NCI-H1092 treated with DMSO at 0.1 percent for 48 hours (cell line): ENCODE measurements at places on chromosomes 12 and 14.

DNA sequence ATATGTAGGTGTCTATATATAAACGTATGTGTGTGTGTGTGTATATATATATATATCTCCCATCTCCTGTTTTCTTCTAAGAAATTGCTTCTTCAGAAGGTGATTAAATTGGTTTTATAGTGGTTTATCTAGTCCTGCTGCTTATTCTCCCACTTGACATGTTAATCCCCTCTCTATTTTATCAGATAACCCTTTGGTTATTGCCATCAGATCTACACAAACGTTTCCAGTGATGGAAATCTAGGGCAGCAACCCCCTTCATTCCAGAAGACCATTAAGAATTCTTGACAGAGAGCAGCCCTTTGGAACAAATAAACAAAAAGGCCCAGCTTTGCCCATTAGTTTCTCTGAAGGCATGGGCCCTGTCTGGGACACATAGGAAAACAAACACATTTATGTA is 34.2 kb upstream of the YARS2 start:
- DNase-seq = no peak

DNA sequence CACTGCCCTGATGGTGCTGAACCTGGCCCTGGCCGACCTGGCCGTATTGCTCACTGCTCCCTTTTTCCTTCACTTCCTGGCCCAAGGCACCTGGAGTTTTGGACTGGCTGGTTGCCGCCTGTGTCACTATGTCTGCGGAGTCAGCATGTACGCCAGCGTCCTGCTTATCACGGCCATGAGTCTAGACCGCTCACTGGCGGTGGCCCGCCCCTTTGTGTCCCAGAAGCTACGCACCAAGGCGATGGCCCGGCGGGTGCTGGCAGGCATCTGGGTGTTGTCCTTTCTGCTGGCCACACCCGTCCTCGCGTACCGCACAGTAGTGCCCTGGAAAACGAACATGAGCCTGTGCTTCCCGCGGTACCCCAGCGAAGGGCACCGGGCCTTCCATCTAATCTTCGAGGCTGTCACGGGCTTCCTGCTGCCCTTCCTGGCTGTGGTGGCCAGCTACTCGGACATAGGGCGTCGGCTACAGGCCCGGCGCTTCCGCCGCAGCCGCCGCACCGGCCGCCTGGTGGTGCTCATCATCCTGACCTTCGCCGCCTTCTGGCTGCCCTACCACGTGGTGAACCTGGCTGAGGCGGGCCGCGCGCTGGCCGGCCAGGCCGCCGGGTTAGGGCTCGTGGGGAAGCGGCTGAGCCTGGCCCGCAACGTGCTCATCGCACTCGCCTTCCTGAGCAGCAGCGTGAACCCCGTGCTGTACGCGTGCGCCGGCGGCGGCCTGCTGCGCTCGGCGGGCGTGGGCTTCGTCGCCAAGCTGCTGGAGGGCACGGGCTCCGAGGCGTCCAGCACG is 4.7 kb downstream of the LTB4R start:
- DNase-seq = peak; percentile 20

DNA sequence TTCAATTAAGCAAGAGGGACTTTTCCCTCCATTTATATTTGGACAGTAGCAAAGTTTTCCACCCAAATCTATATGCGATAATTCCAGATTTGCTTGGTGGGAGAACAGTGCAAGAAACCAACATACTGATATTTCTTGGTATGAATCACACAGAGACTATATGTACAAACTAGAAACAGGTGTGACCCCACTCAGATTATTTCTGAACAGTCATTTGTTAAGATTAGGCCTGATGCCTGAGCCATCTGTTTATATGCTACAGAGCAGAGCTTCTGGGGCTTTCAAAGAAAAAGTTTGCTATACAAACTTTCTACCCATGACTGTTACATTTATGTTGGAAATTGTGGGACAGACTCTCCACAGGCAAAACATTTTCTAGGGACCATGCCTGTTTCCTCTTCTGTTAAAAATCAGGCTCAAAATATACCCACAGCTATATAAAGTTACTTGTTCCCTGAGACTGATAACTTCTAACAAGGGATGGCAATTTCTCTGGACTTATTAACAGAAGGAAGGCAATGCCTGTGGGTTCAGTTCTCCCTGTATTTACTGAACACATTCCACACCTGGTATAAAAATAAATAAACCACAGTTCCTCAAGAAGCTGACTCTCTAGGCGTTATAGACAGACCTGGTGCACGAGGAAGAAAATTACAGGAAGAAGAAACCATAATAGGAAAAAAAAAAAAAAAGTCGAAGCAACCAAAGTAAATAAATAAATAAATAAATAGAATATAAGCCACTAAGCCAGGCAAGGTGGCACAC is 8.0 kb downstream of the PTPN21 start:
- no peak for DNase-seq

GRCh38 chr12:102215992-102216691 is 18.5 kb upstream of the PMCH start:
- no peak for DNase-seq

GRCh38 chr14:44477953-44478352 is 29.1 kb downstream of the FSCB start:
- no peak for DNase-seq
